ENCODE measurements at places on chromosomes 4 and X. TPM values are rescaled to one million over a fixed set of nuclear protein-coding genes. Genes with fewer than 3 reads are reported as not detected.

GRCh38 chr4:126775485-126776106, 857.2 kb upstream of the INTU start:
- no peak for DNase-seq

GRCh38 chr4:60081839-60082238, 1118.3 kb upstream of the ADGRL3 start:
- no peak for DNase-seq

DNA sequence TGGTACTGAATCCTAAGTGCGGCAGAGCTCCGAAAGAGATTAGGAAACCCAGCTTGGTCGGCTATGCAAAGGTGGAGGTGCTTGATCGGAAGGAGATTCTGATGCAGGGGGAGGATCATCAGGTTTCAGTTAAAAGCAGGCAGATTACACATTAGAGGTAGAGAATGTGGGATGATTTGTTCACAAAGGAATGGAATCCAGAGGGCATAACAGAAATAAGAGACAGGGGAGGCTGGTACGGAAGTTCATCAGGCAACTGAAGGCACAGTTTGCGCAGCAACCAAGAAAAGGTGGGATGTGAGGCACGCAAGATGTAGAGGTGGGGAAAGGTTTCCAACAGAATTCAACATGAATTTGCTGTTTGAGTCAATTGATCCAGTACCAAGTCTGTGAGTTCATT, 424 bp upstream of the ZNF330 start:
- DNase-seq, result no peak

DNA sequence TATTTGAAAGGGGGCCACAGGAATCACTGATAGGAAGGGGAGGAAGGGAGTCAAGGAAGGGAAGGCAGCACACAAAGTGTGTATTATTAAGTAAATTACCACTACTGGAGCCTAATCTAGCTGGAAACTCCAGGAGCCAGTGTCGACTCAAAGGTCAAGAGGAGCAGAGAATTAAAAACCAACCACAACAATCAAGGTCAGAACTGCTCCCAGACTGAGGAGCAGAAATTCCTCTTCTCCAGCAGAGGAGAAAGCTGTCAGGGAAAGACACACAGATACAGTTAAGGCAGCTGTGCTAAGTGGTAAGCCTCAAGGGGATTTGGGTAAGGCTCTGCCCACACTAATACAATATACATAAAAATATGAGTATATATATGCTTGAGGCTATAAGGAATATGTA, 87.5 kb upstream of the PTPN13 start:
- no peak for DNase-seq

DNA sequence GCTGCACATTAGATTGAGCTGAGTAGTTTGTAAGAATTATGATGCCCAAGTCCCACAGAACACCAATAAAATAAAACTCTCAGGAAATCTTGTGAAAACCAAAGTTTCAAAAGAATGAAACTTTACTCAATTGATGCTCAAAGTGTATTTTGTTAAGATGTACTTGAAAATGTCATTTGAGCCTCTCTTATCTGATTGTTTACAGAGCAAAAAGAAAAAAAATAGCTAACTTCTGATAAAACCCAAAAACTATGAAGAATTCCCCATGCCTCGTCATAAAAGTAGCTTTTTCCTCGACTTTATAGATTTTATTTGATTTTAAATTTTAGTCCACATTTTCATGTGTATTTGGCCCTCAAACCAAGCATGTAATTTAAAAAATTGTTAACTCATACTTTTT, 521.5 kb upstream of the FTHL17 start:
- no peak for DNase-seq

DNA sequence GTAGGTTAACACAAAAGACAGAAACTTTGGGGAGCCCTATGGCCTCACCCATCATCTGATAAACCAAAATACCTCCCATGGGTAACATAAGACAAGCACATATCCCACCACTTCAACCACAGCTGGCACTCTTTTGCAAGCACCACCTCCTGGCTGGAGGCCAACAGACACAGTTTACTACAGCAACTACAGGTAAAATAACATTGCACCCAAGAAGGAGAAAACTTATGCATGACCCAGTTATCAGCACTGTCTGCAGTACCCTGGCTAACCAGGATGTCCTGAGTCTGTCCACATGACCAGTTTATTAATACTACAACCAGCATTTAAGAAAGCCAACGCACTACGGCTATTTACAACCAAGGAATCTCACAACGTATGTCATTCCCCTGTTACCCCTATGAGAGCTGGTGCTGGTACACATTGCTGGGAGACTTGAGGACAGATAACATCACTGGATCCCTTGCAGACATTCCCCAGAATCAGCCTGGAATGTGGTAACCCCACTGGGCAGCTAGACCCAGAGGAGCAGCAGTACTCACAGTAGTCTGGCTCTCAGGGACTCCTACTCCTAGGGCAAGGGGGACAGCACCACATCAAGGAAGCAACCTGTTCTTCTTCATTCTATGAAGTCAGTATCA, 32.0 kb downstream of the ELF2 start:
- no peak for DNase-seq

DNA sequence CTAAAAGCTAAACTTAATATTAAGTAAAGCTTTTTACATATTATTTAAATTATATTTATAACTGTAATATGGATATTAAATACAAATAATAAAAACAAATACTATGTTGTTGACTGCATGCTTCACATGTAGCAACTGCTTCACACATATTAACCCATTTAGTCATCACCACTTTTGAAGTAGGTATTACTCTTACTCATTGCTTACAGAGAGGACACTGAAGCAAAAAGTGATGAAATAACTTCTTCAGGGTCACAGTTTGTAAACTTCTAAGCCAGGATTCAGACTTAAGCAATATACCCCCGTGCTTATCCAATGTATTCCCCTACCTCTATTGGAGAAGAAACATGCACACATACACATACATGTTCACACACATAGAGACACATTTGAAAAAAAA, 166.6 kb downstream of the DKK2 start:
- DNase-seq, result no peak

DNA sequence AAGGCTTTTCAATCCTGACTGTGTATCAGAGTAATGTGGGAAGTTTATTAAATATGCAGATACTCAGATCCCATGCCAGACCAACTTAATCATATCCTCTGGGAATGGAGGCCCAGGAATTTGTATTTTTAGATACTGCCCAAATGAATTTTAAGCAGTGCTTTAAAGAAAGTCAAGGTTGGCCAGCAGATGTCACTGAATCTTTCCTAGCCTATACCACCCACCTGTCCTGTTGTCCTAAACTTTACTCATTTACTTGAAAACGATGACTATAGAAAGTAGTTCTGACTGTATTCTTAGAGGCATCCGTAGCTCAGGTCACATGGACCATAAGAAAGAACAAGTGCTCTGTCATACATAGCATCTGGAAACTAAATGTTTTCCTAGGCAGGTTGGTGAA, 79.9 kb downstream of the AMOT start:
- no peak for DNase-seq

- DNase-seq, result peak; percentile 28
Measured at GRCh38 chr4:6663596-6664393, 23.3 kb downstream of the MRFAP1 start.

- DNase-seq, result no peak
Measured at GRCh38 chr4:16642897-16643296, 255.5 kb downstream of the LDB2 start.

DNA sequence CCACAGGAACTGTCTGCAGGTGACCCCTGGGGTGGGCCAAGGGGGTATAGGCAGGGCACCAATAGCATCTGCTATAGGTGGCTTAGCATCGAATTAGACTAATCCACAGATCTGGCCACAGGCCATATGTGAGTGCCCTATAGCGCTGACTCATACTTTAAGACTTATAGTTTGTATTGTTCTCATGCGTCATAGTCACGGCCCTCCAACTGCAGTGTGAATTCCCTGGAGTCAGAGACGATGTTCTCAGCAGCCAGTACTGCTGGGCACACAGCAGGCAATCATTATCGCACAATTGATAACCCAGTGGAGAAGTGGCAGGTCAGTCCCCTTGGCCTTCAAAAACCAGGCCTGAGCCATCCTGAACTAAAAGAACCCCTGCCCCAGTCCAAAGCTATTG, 58.1 kb downstream of the ADGRG2 start:
- DNase-seq, result no peak

- peak; percentile 27 for DNase-seq
Measured at GRCh38 chr4:172786039-172786792, 382.4 kb upstream of the GALNT7 start.

DNA sequence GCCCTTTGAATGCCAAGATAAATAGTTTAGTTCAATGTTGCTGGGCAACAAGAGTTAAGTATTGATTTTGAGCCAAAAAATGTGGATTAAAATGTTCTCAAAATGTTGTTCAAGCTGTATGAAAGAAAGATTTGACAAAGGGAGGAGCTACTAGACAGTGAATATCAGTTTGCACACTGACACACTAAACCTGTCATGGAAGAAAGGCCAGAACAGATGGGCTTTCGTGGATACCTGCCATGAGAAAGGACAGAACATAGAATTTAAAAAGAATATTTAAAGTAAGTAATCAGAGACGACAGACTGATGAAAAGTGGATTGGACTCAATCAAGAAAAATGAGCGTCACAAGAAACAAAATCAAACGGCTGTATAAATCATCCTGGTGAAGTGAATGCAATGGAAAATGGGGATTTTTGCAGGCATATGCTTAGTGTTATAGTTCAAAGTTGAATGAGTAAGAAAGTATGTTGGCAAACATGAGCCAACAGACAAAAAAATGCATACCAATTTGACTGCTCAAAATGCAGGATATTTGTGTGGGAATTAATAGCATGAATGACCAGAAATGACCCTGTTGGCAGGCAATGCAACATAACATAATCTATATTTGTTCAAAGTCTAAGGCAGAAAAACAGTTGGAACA, 7.4 kb downstream of the PCDH18 start:
- DNase-seq, result no peak

- DNase-seq, result no peak
Measured at GRCh38 chr4:74926007-74926406, 6.9 kb upstream of the PARM1 start.

- no peak for DNase-seq
Measured at GRCh38 chrX:144849141-144849540, 398.2 kb upstream of the SPANXN1 start.

DNA sequence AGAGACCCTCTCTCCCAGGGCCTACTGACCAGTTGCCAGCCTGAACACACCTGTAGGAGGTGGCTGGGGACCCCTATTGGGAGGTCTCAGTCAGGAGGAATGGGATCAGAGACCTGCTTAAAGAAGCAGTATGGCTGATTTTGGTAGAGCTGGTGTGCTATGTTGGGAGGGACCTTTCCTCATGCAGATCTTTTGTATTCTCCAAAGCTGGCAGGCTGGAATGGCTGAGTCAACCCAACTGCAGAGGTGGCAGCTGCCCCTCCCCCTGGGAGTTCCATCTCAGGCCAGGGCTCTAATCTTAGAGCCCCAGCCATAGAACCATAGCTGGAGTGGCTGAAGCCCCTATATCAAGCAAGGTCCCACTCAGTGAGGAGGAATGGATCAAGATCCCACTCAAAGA, 279.3 kb upstream of the BMP3 start:
- DNase-seq, result no peak

TRAPPC11 gene
- polyA plus RNA-seq, result 31.2 TPM

DNA sequence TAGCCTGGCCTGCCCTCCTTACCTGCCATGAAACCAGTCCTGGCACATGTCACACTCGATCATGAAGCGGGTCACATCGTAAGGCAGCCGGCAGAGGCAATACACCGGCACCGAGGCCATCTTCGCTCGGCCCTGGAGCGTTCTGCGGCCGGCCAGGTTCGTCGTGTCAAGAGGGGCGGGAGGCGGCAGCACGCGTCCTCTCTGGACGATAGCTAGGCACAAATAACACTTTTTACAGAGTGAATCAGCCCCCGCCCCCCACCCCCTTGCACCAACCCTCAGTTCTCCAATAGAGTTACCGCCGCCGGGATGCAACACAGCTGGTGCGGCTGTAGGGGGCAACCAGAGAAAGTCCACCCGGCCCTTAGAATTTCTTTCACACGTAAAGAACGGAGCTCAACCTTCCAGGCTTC, 1.7 kb downstream of the PHF8 start:
- DNase-seq, result peak; percentile 54

Data from testis (tissue), 5 donors.